Activated T-helper 1 cell treated with anti-CD3 and anti-CD28 coated beads, Interleukin-2, amount 50 U/mL, for 16 hours (primary cell): ENCODE measurements at places on chromosomes 1 and 21.
A peak's percentile ranks its signal among the peaks of the same experiment; 100 is the strongest.

DNA sequence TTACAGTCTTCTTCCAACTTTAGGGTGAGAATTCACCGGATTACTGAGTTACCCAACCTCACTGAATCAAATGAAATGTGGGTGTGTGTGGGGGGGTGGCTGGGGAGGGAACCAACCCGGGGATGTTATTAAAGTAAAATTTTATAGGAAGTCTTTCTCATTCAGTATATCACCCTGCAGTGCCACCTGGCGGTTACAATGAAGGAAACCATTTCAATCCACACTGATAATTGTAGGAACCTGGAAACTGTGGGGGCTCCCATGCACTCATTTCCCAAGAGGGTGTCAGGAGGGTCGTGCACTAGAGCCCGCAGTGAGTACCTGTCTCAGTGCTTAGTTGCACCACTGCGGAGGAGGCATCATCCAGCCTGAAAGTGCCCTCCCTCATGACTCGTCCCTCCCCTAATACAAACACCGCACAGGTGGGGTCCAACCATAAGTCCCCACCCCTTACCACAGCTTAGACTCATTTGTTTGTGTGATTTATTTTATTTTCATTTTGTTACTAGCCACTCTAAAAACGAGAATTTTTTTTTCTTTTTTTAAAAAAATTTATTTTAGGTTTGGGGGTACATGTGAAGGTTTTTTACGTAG lies 29.1 kb upstream of the IGSF5 start:
- peak; percentile 2 for DNase-seq

DNA sequence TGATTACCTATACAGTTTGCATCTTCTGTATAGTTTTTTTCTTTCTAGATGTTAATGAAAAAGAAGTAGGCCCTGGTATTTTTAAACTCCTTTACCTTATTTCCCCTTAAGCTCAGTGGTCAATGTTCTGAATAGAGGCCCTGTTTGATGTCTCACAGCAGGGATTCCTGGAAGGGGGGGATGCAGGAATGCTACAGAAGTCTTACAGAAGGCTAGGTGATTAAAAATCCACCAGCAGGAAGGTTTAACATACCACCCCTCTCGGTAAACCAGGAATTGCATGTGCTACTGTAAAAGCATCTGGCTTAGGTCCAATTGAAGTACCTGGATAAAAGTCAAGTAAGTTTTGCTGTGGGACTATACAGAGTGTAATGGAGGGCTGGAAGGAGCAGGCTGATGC lies 78.3 kb downstream of the NOS1AP start:
- DNase-seq = no peak

- no peak for DNase-seq
These were observed 52.9 kb downstream of the OSBPL9 start for GRCh38 chr1:51669816-51670215.

GRCh38 chr1:40984066-40984465 lies 4.6 kb downstream of the CTPS1 start:
- no peak for DNase-seq

DNA sequence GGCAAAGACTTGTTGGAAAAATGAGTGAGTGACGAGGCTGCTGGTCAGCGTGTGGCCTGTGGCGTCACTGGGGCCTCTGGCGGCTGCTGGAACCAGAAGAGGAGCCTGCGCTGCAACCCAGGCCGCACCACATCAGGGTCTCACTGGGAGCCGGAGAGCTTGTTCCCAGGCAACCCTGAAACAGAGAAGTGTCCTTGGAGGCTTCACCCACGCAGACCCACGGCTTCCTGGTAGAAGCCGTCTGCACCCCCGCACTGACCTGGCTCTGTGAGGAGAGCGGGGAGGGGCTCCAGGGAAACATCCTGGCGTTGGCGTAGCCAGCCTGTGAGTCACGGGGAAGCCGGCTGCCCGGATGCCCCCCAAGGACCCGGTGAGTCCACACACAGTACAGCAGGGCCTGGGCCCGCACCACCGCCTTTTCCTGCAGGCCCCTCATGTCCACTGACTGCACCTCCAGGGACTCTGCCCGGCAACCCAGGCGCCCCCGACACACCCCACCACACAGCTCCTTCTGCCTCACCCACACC lies 57.4 kb downstream of the COL6A1 start:
- no peak for DNase-seq

DNA sequence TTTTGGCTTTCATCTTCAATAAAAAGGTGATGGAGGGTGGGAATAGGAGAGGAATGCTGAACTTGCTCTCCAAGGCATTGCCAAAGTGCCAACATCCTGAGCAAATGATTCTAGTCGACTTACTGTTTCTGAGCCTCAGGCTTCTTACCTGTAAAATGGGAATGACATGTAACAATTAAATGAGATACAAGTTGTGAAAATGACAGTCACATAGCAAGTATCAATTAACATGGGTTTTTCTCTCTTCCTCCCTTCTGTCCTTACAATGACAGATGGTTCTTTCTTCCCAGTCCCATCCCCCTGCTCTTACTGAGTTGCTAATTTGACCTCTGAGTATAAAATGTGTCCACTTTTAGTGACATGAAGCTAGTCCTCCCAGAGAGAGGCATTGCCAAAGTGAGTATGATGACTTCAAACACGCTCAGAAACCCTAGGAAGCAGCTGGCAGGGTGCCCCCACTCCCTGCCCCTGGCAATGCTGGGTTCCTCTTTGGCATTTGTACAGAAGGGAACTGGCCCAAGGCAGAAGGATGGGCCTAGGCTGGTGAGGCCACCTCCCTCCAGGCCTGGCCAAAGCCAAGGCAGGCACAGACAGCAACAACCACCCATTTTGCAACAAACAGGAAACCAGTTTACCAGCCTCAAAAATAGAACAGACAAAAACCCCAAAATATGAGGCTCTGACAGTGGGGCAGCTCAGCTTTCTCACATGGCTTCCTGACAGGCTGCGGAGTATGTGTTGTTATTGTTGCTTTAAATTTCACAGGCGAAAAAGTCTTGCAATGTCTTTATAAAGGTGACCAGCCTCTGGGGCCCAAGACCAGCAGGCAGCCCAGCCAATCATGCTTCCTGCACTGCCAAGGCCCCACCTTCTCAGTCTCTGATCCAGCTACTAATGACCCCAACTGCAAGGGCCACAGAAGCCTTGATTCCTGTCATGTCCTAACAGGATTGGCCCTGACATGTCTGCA lies 115.9 kb downstream of the HIVEP3 start:
- DNase-seq = no peak

- DNase-seq = no peak
These were observed 2.2 kb upstream of the KRTAP10-12 start for GRCh38 chr21:44694776-44695175.

DNA sequence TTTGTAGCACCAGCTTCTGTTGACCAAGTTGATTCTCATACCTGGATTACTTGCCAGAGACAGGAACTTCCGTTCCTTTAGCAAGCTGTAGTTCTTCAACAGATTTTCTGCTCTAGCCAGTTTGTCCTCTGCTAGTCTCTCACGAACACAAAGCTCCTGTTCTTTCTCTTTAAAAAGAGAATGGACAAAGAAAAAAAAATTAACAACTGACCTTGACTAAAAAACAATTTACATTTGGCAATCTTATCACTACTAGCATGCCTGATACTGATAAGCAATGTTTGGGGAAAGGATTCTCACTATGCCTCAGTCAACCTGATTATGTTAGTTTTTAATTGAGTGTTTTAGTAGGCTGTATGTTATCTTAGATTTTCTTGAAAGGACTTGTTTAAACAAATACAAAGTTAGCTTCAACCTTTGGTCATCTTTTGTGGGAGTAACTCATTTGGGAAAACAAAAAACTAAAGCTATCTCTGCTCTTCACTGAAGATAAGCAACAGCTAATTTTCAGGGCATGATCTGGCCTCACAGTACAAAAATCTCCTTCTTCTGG lies 8.3 kb downstream of the NEK2 start:
- no peak for DNase-seq

- DNase-seq = no peak
These were observed 21.5 kb downstream of the PDPN start for GRCh38 chr1:13605159-13605558.

GRCh38 chr21:19833082-19833481 lies 1165.1 kb upstream of the NCAM2 start:
- no peak for DNase-seq

DNA sequence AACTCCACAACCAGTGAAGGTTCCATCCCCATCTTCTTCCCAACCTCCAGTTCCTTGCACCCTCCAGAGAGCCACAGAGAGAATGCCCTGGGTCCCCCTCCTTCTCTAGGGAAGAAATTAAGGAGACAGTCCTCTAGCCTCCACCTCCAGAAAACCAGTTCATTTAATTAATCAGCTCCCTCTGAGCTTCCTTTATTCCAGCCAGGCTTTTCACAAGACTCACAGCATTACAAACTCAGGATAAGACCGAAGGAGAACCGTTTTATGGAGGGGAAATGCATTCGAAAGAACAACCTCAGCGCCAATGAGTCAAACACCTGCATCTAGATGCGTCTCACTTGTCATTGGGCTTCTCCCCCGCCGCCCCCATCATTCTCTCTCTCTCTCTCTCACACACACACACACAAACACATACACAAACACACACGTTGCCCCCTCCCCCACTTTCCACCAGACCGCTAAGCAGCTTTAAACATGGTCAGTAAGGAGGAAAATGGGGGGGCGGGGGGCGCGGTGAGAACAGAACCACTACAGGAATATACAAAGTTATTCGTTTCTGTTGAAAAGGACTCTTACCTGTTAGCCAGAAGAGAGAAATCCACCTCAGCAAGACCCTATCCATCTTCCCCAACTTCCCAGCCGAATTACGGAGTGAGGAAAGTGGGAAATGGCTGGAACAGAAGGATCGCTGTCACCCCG lies 544 bp downstream of the ILDR2 start:
- DNase-seq = no peak

GRCh38 chr1:245441689-245442088 lies 286.9 kb downstream of the KIF26B start:
- no peak for DNase-seq

- DNase-seq = no peak
These were observed 6.0 kb downstream of the EDARADD start for GRCh38 chr1:236400061-236400603.

GRCh38 chr1:179951383-179952144 lies 3.0 kb upstream of the CEP350 start:
- no peak for DNase-seq

- no peak for DNase-seq
These were observed 134.2 kb upstream of the IPO9 start for GRCh38 chr1:201694608-201695335.

DNA sequence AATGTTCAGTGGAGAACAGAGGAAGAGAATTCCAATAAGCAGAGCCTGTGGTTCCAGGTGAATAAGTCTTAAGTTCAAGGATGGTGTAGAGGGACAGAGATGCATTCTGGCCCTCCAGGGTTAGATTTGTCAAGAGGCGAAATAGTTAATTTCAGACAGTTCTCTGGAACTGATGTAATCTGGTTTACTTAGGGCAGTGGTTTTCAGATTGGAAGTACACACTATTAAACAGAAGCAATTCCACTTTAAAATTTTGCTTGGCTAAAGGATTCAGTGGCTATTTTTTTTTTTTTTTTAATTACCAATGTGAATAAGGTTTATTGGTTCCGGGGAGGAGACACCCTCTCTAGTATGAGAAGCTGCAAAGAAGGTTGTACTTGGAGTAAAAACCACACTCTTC lies 25.3 kb upstream of the MYOCOS start:
- DNase-seq = no peak

- no peak for DNase-seq
These were observed 82.9 kb upstream of the ACTL8 start for GRCh38 chr1:17672226-17672625.

DNA sequence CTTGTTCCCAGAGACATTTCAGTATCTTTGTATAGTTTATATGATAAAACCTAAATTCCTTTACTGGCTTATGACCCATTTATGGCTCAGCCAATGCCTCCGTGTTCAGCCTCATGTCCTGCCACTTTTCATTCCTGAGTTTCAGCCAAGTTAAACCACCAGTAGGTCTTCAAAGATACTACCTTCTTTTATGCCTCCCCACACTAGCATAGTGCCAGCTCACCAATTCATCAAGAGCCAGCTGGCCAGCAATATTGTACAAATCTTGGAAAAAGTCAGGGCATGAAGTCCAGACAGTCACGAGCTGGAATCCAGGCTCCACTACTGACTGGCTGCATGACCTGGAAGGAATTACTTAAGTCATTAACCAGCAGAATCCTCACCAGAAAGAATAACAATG lies 446.0 kb downstream of the GPATCH2 start:
- no peak for DNase-seq

DNA sequence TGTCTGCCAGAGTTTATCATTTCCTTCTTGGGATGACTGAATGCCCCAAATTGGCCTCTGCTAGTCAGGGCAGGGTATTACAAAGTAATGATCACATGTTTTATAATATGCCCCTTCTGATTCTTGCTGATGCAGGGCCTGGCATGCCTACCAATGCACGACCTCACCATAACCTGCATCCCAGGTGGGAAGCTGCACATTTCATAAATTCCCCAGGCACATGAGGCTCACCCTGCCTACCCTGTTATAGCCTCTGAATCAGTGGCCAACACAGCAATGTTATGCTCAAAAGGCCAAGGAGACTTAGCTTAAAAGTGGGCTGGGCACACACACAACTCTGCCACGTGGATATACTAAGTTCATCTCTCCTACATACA lies 28.0 kb upstream of the XPR1 start:
- DNase-seq = no peak

DNA sequence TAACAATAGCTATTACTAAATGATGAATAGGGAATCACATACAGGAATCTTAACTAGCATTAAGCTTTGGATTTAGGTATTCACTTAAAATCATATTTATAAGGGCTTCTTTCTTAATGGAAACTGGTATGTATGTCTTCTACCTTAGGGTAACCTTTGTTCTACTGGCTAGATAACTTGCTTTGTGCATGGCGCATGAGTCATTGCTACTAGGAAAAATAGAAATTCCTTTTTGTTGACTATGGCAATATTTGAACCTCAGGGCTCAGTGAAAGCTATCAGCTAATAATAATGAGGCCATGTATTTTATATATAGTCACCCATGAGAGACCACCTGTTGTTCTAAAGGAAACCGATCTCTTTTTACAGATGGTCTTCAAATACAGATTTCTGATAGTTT lies 72.5 kb downstream of the RPS6KC1 start:
- no peak for DNase-seq

DNA sequence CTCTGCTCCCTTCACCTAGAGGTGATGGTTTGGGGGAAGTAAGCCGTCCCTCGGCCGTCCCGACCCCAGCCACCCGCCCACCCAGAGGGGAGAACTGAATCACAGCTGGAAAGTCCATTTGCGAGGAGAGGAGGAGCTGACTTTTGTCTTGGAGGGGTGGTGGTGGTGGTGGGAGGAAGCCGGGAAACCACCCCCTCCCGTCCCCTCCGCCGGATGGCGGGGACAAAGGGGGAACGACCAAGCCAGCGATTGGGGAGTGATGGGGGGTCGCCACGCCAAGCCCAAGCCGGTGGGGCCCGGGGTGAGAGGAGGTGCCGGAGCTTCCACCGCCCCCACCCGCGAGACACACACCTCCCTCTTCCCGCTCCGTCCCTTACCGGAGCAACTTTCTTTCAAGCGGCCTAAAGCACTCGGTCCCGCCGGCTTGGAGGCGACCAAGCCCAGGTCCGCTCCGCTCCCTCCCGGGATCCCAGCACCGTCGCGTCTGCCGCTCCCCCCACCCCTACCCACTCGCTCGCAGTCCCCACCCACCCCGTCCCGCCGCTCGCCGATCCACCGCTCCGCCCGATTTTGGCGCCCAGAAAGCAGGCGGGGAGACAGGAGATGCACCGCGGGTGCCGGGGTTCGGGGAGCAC lies 540 bp downstream of the ARHGEF2 start:
- no peak for DNase-seq
